ENCODE measurements at places on chromosomes 7 and 10.

DNA sequence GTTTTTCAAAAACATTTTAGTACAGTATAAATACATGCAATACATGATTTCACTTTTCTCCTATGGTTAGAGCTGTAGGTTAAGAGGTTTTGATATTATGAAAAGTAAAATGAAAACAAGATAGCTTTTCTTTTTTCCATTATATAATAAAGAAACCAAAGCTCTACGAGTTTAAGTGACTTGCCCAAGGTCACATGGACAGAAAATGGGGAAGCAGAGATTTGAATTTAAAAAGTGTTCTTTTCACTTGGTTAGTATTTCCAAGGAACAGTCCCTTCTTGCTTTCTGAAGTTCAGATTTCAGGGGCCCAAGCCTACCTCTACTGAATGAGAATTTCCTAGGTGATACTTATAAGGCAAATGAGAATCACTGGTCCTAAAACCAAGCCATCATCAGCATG, 13.2 kb upstream of the MAP3K8 start:
- DNase-seq, result no peak

GRCh38 chr7:53835301-53835700, 706.9 kb upstream of the VSTM2A start:
- DNase-seq, result no peak

DNA sequence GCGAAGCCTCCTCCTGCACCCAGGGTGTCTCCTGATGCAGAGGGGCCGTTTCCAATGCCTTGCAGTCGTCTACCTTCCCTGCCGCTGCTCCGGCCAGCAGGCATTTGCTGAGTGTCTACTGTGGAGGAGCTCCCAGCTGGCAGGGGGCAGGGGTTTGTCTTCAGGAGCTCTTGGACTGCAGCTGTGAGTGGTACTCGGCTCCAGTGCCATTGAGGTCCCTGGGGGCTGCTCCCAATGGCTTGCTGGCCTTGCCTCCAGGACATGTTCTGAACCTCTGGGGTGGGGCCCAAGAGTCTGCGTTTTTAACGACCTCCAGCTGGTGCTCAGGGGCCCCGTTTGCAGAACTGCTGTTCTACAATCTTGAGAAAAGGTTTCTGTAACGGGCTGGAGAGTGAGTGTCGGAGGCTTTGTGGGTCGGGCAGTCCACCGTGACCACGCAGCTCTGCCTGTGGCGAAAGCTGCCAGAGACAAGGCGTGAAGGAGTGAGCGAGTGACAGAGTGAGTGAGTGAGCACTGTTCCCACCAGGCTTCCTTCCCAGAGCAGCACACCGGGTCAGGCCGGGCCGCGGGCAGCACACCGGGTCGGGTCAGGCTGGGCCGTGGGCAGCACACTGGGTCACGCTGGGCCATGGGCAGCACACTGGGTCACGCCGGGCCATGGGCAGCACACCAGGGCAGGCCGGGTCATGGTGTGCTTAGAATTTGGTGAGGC, 520.2 kb downstream of the PTPRN2 start:
- no peak for DNase-seq

DNA sequence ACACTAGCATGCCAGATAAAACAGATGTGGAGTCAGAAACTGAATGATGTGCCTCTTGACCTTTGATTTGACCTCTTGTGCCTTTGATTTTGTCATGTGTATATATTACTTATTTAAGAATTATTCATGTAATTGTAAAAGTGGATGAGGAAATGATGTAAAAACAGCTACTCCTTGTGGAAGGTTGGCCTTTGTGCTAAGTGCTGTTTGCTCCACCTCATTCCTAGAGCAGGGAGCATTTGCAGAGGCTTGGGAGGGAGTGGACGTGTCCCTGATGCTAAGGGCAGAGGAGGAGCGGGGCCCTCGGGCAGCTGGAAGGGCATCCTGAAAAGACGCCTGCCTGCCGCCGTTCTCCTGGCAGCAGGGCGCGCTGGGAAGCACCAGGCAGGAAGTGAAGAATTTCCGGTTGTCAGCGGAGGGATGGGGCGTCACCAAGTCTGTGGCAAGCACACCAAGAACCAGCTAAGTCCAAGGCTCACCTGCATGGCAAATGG, 197.6 kb upstream of the ZNF32 start:
- DNase-seq, result peak; percentile 61

GRCh38 chr7:73964786-73965185, 63.2 kb upstream of the ELN start:
- DNase-seq, result no peak

GRCh38 chr7:38844952-38845563, 63.9 kb downstream of the VPS41 start:
- DNase-seq, result no peak

DNA sequence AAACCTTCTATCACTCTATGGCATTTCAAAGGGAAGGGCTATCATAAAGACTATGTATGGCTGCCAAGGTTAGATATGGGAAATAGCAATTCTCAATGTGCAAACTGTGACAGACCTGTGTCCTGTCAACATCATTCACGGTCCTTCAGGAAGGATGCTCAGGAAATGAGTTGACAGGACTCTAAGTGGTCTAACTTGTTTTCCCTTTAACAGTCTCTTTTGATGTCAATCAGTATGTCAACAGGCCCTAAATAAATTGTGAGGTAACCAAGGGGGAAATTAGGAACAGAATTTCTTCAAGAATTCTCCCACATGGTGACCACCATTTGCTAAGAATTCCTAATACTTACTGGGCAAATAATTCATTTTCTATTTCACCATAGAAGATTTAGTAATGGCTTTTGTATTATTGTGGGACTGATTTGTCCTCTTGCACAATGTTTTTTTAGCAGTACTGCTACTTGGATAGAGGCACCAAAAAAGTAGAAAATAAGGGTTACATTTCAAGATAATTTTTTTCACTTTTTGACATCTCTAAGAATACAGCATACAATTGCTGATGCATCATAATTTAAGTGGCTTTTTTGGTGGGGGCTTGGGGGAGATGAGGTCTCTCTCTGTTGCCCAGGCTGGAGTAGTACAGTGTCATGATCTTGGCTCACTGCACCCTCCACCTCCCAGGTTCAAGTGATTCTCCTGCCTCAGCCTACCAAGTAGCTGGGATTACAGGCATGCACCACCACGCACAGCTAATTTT, 275.8 kb downstream of the CACNA2D1 start:
- no peak for DNase-seq

GRCh38 chr10:70714245-70714644, 41.9 kb downstream of the ADAMTS14 start:
- no peak for DNase-seq

DNA sequence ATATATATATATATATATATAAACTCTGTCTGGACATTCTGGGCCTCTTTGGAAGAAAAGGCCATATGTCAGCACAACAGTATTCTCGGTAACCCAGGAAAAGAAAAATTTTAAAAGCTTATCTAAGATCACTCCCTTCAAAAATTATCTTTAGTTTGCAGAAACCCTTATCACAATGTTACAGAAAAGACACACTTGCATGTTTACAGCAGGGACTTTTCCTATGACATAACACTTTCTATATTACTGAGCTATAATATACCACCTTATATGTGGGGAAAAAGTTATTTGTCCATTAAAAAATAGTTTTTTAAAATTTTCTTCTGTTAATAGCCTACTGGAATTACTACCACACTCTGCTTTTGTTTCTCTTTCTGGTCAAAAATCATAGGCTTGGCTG, 25.4 kb downstream of the ANKRD61 start:
- no peak for DNase-seq

- DNase-seq, result no peak
Measured at GRCh38 chr7:6243168-6243567, 29.3 kb downstream of the CYTH3 start.

DNA sequence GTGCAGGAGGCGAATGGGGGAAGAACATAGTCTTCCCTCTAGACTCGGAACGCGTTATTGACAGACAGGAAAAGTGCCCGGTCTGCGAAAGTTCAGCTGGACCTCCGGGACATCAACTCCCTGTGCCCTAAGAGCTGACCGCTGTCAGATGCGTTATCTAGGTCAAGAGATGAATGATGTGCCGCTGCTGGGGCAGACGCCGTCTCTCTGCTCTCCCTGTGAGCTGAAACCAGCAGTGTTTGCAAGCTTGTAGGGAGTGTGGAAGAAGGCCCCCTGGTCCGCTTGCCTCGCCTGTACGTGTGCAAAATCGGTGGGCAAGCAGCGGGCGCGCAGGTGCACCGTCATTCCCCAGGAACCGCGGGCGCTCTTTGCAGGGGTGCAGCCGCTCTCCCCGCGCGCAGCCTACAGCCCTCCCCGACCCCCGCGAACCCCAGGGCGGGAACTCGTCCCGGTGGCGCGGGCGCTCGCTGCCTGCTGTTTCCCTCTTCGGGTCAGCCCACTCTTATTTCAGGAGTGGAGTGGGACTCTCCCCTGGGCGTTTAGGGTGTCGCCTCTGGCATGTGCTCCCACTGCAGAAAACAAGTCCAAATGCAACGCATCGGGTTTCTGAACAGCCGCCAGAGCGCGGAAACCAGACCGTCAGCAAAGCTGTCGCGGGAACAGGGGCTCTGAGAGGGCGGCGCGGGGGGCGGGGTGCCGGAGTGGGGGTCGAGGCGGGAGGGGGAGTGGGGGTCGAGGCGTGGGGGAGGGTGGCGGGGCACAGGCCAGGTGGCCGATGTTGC, 1.8 kb upstream of the PFKFB3 start:
- peak; percentile 16 for DNase-seq

DNA sequence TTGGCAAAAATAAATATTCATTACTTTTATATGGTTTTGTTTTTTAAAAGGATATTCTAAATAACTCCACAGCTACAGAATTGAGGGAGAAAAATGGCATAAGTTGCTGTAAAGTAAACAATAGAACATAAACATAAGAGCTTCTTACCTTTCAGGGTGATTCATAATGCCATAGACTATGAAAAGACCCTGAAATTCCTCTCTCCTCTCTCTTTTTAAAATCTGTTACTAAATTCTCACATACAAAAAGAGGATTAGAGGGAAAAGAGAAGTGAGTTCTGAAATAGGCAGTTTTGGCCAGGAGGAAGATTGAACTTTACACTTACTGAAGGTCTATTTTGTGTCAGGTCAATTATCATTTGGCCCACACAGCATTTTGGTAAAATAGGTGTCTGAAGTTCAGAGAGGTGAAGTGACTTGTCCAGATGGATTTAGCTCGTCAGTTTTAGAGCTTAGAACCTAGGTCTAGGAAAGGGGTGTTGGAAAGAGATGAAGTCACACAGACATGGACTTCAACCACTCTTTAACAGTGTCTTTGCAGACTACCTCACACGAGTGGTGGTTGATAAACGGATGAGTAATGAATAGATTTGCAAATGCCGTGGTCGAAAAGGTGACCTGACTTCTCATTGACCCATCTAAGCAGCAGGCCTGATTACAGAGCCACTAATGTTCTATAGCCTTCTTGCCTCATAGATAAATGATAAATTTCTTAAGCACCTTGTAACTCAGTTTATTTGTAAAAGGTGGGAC, 190.6 kb upstream of the CCDC6 start:
- DNase-seq, result no peak

DNA sequence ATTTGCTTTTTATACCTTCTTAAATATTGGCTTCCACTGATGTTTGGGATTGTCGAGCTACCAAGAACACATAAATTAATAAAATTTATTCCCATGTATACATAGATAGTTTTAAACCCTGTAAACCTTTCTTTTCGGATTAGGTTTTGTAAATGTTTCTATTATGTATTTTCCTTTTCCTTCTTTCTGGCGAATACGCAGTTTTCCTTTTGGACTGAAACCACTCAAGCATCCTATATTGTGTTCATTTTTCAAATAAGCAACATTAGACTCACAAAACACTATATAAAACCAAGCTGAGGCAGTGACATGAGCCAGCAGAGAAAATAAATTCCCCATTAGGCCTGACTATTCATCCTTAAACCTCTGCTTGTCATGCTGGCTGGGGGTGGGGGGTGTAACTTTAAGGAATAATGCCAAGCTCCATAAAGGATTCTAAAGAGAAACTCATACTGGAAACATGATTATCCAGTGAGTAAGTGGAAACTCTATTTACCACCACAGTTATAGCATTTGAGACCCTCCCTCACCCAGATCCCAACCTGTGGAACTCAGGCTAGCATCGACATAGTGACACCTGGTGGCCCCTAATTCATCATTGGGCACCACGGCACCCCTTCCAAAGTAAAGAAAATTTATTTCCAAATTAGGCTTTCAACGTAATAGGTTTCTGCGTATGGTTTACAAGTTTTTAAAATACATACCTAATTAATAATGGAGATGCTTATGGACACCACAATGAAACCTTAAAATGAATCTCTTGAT, 86.5 kb upstream of the CELF2 start:
- no peak for DNase-seq

DNA sequence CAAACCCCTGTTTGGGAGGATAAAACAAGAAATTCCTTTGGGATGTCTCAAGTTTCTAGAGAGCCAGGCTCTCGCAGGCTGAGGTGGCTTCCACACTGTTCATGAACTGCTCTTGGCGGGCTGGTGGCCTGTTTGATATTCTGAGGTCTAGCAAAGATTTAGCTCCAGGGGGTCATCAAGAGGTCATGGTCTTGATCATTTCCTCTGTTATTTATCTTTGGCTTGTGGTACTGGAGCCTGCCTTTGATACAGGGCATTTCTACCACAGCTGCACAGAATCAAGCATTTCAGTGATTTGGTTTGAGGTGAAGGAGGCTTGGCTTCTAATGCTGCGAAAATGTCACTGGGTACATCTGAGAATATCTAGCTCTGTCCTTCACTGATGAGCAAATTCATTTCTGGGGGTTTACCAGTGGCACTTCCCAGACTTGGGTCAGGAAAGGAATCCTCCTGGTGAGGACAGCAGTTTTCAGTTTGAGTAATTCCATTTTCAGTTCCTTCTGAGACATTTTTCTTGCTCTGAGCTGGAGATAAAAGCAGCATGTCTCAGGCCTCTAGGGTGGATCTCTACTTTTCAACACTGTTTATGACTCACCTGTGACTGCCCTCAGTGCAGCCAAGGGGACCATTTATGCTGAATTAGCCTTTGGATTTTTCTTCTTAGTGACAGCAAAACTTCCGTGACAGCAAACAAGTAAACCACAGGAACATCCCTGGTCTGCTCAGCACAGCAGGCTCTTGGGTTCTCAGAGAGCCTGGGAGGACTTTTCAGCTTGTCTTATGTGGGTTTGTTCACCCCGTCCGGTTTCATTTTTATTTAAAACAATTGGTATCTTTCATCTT, 312.0 kb downstream of the RNLS start:
- peak; percentile 81 for DNase-seq

DNA sequence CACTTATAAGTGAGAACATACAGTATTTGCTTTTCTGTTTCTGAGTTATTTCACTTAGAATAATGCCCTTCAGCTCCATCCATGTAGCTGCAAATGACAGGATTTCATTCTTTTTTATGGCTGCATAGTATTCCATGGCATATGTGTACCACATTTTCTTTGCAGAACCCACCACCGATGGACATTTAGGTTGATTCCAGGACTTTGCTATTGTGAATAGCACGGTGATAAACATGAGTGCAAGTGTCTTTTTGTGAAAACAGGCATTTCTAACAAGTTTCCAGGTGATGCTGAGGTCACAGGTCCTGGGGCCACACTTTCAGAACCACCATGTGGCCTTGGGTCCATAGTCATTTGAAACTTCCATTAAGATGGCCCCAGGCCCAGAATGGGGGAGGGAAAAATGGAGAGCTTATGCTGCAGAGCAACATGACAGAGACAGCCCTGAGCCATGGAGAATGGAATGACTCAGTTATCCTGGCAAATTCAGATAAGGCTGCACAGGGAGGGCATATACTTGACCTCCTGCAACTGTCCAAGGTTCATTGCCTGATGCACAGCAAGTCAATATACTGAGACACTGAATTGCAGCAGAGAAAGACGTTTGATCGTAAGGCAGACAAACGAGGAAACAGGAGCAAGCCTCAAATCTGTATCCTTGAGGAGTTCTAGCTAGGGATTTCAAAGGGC, 248.0 kb upstream of the GALNT17 start:
- no peak for DNase-seq

Measured in CD4-positive, CD25-positive, alpha-beta regulatory T cell (primary cell).